ENCODE measurements at places on chromosomes 11 and 22.

DNA sequence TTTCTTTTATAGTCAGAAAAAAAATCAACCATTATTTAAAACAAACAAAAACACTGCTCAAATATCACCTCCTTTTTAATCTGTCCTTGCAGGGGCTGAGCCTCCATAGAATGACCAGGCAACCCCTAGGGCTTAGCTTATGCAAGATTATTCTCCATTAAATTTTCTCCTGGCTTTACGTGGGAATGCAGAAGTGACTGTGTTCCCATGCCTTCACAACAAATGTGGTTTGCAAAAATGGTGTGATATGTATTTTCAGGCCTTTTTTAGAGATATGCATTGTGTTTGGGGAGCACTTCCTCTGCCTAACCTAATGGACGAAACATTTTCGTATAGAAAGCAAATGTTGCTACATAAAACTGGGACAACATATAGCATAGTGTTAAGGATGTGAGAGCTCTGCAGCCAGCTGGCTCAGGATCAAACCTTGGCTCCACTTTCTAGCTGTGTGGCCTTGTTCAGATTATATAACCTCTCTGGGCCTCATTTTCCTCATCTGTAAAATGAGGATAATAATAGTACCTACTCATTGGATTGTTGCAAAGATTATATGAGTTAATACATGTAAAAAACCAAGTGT, 82.6 kb downstream of the PARVA start:
- DNase-seq = no peak

GRCh38 chr11:113906038-113906437, 1.4 kb downstream of the HTR3B start:
- DNase-seq = no peak

DNA sequence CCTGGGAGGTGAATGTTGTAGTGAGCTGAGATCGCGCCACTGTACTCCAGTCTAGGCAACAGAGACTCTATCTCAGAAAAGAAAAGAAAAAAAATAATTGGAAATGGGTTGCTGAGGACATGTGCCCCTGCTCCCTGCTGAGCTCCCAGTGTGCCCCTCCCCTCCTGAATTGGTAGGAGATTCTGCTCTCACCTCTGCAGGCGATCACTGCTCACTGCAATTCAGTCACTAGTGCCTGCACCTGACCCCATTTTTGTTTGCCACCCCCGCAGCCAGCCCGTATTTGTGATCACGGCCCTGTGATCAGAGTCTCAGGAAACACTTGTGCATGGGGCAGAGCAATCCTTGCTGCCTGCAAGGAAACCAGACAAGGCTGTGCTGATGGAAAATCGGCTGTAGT, 16.3 kb upstream of the SEC14L3 start:
- no peak for DNase-seq

DNA sequence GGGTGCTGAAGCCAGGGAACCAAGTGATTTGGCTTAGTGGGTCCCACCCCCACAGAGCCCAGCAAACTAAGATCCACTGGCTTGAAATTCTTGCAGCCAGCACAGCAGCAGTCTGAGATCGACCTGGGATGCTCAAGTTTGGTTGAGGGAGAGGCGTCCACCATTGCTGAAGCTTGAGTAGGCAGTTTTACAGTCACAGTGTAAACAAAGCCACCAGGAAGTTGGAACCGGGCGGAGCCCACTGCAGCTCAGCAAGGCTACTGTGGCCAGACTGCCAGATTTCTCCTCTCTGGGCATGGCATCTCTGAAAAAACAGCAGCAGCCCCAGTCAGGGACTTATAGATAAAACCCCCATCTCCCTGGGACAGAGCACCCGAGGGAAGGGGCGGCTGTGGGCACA, 424.1 kb upstream of the TENM4 start:
- no peak for DNase-seq

DNA sequence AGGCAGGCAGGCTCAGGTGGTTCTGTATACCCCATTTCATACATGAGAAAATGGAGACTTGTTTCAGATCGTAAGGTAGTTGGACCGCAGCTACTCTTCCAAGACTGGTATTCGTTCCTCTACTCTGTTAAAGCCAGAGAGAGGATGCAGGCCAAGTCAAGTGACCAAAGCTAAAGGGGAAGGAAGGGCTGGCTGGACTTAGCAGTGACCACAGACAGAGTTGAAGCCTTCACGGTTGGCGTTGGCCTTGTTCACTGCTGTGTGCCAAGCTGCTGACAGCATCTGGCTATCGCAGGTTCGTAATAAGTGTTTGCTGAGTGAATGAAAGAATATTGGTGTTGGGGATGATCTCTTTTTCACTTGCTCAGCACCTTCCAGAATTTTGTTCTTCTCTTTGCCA, 64.2 kb downstream of the PTPRJ start:
- DNase-seq = no peak

DNA sequence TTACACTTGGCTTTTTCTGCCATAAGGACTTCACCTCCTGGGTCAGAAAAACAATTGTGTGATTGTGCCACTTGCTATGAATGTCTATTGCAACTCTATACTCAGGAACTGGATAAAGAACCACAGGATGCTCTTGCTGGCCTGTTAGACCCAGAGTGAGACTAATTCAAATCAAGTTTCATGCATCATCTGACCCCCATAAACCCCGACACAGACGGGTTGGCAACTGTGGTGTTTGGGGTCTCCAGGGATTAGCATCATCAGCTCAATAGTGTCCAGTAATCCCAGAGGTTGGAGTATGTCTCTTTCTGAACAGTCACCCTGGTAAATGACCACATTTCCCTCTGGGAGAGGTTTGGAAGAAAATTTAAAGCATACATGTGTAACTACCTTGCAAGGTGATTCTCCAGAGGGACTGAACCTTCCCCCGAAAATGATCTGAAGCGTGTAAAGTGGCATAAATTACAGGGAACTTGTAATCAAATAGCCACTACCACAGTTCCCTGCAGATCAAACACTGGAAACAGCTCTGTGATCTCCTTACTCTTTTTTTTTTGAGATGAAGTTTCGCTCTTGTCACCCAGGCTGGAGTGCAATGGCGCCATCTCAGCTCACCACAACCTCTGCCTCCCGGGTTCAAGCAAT, 1097.6 kb downstream of the TBC1D22A start:
- DNase-seq = no peak

- no peak for DNase-seq
These were observed 132.0 kb downstream of the PARVA start for GRCh38 chr11:12509371-12509770.

DNA sequence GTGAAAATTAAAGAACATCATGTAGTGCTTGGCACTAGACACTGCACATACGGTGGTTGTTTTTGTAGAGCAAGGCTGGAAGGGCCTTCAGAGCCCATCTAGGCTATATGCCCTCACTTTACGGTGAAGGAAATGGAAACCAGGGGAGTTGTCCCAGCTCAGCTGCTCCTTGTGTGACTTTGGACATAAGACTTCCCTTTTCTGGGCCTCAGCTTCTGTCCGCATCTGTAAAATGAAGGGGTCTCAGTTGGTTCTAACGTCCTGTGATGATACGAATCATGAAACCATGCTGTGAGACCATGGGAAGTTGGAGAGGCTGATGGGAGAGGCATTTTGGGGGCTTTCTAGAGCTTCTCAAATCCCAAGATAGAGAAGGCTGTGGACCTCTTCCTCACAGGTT, 4.7 kb downstream of the KCNE3 start:
- no peak for DNase-seq

GRCh38 chr11:8926236-8926635, 6.5 kb downstream of the C11orf16 start:
- DNase-seq = no peak

DNA sequence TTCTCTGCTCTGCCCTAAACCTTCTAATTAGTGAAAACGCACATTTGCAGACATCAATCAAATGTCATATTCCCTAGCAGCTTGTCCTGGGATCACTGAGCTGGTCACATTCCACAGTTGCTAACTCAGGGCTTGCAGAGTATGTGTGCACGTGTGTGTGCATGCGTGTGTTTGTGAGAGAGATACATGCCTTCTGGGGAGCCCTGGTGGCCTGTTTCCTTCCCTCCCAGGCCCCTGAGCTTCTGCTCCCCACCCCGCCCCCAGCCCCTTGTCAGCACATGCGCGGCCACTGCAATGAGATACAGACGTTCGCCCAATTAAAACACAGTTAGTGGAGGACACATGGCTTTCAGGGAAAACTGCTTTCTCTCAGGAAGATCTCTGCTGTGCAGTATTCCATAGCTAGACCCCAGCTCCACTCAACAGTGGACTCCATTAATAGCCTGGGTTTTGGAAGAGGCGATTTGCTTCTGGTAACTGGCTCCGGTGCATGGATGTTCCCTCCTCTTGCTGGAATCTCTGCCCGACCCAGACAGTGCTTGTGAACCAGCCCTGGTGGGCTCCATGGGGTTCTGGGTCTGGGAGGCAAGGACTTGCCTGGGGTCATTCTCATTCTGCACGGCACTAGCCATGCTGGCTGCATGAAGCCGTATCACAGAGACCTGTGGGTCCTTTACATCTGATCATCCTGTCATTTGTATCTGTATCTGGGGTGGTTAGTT, 17.7 kb downstream of the LRP5 start:
- no peak for DNase-seq

DNA sequence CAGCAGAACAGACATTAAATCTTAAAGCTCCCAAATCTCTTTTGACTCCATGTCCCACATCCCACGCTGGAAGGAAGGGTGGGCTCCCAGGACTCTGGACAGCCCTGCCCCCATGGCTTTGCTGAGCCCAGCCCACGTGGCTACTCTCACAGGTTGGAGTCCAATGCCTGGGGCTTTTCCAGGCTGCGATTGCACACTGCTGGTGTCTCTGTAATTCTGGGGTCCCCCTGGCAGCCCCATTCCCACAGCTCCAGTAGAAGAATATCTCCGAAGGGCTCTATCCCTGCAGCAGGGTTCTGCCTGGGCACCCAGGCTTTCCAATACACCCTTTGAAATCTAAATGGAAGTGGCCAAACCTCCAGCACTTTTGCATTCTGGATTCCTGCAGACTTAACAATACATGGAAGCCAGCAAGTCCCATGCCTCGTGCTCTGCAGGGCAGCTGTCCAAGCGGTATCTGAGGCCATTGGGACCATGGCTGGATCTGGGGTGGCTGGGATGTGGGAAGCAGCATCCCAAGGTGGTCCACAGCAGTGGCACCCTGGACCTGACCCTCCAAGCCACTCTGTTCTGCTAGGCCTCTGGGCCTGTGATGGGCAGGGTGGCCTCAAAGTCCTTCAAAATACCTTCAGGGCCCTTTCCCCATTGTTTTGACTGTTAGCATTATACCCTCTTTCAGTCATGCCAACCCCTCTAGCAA, 47.9 kb upstream of the TH start:
- no peak for DNase-seq

- no peak for DNase-seq
These were observed 111.5 kb downstream of the PKNOX2 start for GRCh38 chr11:125275905-125276618.

- DNase-seq = no peak
These were observed 86.5 kb downstream of the TRPC6 start for GRCh38 chr11:101497291-101497690.

- DNase-seq = no peak
These were observed 12.6 kb upstream of the TRIM44 start for GRCh38 chr11:35650006-35650405.

- no peak for DNase-seq
These were observed 33.5 kb upstream of the SERPIND1 start for GRCh38 chr22:20740222-20740951.

DNA sequence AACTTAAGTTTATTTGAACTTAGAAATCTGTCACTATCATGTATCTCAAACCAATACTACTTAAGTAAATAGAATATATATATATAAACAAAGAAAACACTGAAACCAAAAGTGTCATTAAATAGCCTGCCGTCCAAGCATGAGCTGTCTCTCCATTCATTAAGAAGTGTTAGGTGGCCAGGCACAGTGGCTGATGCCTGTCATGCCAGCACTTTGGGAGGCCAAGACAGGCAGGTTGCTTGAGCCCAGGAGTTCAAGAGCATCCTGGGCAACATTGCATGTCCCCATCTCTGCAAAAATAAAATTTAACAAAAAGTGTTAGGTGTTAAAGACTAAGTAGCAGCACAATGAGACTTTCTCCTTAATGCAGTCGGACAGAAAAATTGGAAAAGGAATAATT, 14.0 kb downstream of the CD6 start:
- no peak for DNase-seq

- no peak for DNase-seq
These were observed 180.0 kb downstream of the WNT11 start for GRCh38 chr11:76026281-76026680.

DNA sequence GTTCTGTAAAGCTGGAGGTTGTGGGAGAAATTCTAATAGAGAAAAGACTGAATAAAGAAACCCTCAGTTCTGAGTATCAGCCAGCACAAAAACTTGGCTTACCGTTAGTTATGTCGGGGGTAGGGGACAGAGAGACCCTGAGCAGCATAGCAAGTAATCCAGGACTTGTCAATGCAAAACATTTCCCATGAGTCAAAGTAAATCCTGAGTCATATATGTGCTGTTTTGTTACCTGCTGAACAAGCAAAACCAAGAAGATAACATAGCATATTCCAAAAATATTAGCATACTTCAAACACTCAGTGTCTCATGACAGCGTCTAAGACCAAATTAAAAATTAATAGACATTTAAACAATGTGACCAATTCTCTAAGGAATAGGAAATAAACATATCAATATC, 75.1 kb upstream of the LUZP2 start:
- DNase-seq = no peak

- DNase-seq = no peak
These were observed 102.1 kb downstream of the C11orf91 start for GRCh38 chr11:33598426-33599069.

DNA sequence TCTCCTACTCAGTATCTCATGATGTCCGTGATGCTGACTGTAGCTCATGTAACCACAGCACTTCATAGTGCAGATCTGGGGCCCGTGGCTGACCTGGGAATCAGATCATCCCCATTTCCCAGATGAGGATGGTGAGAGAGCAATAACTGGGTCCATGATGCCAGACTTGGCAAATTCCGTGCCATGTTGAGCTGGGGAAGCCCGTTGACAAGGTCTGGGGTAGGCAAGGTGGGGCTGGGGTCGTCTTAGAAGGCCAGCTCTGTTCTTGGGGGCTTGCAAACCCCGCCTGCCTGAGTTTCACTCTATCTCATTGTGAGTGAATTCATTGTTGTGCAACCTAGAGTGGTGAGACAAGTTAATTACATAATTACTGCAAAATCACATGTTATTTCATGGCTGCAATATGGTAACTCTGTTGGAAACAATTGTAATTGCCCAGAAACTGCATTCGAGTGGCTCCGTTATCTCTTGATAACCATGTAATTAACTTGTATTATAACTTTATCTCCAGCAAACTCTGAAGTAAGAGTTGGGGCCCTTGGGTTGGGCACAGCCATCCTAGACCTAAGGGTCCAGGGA, 41.7 kb downstream of the LMO1 start:
- DNase-seq = no peak

DNA sequence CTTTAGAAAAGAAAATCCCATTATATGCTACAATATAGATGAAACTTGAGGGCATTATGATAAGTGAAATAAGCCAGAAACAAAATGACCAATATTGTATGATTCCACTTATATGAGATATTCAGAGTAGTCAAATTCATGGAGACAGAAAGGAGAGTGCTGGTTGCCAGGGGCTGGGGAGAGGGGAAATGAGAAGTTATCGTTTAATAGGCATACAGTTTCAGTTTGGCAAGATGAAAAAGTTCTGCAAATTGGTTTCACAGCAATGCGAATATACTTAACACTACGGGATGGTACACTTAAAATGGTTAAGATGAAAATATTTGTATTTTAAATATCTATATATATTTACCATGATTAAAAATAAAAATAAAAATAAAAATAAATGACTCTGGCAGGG, 31.1 kb upstream of the RDX start:
- no peak for DNase-seq
